ENCODE measurements at places on chromosomes 16 and 17. TPM values are rescaled to one million over a fixed set of nuclear protein-coding genes. Genes with fewer than 3 reads are reported as not detected.
A peak's percentile ranks its signal among the peaks of the same experiment; 100 is the strongest.

The CDRT15 gene
- not detected for total RNA-seq

The TCAP gene
- 1.3 TPM for total RNA-seq

The MARVELD3 gene
- 2.0 TPM for total RNA-seq

The CRHR1 gene
- 3.4 TPM for total RNA-seq

The GLIS2 gene
- 1.3 TPM for total RNA-seq

The GAS7 gene
- total RNA-seq = 2.9 TPM

The EVPL gene
- not detected for total RNA-seq

The AOC2 gene
- total RNA-seq = 1.2 TPM

The USP6 gene
- total RNA-seq = 0.09 TPM

The MRM1 gene
- total RNA-seq = 4.1 TPM

The RTN4RL1 gene
- 3.4 TPM for total RNA-seq

DNA sequence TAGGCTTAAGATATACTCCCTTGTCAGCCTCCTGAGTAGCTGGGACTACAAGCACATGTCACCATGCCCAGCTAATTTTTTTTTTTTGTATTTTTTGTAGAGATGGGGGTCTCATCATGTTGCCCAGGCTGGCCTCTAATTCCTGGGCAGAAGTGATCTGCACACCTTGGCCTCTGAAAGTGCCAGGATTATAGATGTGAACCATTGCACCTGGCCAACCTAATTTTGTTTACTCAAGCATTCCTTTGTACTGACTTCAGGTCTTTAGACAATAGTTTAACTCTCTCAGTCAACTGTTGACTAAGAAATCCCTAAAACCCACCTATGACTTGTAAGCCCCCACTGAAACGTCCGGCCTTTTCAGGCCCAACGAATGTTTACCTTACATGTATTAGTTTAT, 628.3 kb upstream of the CDH8 start:
- DNase-seq = no peak

DNA sequence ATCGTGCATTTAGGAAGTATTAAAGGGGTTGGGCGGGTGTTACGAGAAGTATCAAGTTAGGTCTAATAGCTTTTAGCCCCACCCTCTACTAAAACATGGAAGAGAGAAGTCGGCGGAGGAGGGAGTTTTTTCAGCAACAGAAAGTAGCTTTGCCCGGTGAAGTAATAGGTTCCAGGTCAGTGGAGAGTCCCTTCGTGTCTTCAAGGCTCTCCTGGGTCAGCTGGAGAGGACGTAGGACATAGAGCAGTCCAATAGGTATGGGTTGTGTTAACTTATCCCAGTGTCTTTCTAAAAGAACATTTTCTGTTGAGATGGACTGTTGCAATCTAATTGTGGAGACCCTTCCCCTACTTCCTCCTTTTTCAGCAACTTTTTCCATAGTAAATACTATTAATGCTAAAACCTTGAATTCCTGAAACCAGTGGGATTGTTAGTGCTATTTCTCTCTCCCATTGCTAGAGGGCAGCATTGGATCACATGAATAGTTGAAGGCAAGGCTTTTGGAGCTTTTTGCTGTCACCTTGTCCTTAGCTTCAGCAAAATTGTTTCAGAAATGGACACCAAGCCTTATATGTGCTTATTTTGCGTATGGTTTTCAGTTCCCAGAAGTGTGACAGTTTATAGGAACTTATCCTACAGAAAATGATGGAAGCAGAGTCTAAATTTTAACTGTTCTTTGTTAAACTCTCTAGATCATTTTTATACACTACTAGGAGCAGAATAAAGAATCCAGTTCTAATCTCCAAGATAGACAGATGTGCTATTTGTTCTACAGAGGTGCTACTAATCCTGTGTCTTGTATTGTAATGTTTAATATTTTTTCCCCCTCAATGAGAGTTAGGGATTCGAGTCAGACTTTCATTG, 38.4 kb downstream of the UTP18 start:
- peak; percentile 67 for DNase-seq

GRCh38 chr16:56424791-56425438, 430 bp downstream of the AMFR start:
- no peak for DNase-seq

GRCh38 chr17:41588126-41588810, 1.6 kb upstream of the KRT14 start:
- DNase-seq = no peak

DNA sequence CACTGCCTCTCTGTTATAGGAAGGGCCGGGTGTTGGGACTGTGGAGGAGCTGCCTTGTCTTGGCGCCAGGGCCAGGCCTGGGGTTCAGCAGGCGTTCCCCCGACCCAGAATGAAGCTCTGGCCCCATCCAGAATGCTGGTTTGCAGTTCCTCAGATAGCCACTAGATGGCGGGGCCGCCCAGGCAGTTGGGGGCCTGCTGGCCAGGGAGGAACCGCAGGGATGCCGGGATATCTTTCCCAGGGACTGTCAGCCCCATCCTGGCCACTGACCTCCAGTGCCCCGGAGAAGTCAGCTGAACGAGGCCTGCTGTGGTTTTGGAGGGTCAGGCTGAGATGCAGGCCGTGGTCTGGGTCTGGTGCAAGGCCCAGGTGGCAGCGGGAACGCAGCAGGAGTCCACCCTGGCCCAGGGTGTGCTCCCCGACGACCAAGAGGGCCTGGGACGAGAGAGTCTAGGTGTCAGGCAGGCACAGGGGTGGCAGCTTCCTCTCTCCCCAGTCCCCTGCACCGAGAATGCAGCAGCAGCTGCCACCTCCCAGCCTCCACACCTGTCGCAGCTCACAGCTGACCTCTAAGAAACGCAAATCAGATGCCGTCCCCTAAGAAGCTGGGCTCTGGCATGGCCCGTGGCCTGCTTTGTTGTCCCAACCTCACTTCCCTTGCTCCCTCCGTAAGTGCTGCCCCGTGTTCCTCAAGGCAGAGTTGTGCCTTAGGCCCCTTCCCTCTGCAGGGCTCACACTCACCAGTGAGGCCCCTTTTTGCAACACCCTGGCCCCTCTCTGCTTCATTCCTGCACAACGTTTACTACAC, 51.2 kb downstream of the RMI2 start:
- DNase-seq = peak; percentile 87

DNA sequence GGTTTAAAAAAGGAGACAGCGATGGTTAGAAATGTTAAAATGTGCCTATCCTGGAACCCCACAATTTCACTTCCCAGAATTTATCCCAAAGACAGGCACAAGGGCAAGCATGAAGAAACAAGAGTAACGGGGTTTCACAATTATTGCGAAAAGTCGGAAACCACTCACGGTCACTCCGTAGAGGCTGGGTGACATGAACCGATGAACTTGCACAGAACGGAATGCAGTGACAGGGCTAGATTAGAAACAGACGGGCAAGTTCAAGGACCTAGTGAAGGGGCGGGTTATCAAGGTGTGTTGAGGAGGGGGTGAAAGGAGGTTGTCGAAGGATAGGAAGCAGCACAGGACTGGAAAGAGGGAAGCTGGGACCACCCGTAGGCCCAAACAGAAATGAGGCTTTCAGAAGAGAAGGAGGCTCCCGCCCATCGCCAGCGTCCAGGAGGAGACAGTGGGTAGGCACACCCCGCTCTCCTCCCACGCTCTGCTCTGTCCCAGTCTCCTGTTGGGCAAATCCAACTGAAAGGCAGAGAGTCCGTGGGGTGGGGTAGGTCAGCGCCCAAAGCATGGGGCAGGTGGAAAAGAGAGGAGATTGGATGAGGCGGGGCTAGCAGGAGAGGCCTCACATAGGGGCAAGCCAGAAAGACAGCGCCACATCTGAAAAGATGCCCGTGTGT, 47.4 kb upstream of the JPH3 start:
- DNase-seq = no peak

GRCh38 chr16:65229191-65229662, 107.4 kb upstream of the CDH11 start:
- DNase-seq = no peak

DNA sequence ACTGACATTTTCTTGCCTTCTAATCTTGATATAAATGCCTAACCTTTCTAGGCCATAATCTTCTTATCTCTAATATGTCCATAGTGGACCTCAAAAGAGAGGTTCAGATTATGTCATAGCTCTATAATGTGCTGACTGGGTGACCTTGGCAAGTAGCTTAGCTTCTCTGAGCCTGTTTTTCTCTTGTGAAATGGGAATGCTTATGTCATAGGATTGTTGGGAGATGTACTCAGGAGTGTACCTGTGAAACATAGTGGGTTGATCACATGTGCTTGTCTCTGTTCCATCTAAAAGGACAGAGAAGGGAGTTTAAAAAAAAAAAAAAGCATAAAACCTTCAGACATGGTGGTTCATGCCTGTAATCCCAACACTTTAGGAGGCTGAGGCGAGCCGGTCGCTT, 2.4 kb downstream of the MED9 start:
- no peak for DNase-seq

GRCh38 chr16:28924399-28924761, 658 bp downstream of the RABEP2 start:
- DNase-seq = no peak

DNA sequence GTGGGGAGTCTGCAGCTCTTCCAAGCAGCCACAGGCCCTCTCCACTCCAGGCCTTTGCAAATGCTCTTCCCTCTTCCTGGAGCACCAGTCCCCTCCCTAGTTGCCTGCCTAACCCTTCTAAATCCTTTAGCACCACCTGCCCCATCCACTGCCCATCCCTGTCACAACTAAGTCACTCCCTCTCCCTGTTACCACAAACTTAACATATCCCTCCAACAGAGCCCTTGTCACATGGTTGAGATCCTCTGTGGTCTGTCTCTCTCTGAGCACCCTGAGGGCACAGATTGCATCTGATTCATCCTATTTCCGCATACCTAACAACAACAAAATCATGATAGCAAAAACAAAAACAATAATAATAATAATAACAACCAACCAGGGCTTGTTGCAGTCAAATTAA, 11.0 kb upstream of the BEAN1 start:
- DNase-seq = no peak

DNA sequence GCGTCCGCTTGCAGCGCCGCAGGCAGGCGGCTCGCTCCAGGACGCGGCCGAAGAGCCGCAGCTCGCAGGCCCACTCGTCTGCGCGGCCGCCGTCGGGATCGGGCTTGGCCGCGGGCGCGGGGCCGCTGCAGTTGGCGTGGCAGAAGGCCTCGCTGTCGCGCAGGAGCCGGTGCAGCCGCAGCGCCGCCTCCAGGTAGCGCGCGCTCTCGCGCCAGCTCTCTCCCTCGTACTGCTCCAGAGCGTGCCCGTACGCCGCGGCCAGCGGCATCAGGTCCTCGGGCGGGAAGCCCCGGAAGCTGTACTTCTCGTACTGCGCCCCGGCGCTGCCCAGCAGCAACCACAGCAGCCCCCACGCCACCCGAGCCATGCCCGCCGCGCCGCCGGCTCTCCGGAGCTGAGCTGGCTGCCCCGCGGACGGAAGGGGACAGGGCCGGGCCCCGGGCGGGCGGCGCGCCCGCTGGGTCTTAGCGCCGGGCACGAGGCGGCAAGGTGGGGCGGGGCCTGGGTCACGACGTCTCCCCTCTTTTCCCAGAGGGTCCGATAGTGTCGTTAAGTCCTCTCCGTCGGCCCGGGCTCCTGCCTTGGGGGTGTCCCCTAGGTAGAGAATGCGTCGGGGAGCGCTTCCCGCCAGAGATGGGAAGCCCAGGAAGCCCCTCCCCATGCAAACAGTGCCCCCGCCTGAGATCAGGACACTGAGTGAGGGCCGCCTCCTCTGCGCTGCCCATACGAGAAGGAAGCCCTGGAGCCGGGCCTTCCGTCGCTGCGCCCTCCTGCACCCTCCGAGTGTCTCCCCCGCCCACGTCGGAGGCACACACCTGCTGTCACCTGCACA, at the start of gene P3H4:
P3H4 (minus strand) TSS at position 401 of the 832 bp plus-strand sequence; CDS start at position 367, 34 bp downstream.
- DNase-seq = peak; percentile 90

- DNase-seq = no peak
Measured at GRCh38 chr17:292016-292415, 60.6 kb downstream of the RPH3AL start.

DNA sequence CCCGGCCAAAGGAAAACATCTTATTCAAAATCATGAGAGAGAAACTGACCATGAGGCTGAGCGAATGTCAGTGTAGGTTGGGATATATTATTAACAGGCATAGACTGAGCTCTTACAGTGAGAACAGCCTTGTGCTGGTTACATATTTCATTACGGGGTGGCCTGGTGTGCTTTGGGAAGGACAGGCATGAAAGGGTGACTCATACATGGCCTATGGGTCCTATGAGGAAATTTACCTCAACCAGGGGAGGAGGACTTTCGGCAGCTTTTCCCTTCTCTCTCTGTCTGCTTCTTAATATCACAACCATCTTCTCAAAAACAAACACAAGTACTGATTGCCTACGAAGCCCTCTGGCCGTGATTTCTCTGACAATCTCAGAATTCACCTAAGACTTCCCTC, 579.1 kb downstream of the CDH13 start:
- DNase-seq = no peak

- peak; percentile 87 for DNase-seq
Measured at GRCh38 chr17:9959377-9959981, 54.4 kb upstream of the RCVRN start.

- DNase-seq = peak; percentile 24
Measured at GRCh38 chr16:78244131-78244895, 144.9 kb downstream of the WWOX start.
